NCI-H1105 treated with DMSO at 0.1 percent for 48 hours (cell line): ENCODE measurements at places on chromosomes 13 and 19.
A peak's percentile ranks its signal among the peaks of the same experiment; 100 is the strongest.

- DNase-seq, result no peak
These were observed 437.7 kb downstream of the TSHZ3 start for GRCh38 chr19:30911491-30911890.

GRCh38 chr19:16104722-16105121 lies 7.0 kb upstream of the RAB8A start:
- DNase-seq, result no peak

DNA sequence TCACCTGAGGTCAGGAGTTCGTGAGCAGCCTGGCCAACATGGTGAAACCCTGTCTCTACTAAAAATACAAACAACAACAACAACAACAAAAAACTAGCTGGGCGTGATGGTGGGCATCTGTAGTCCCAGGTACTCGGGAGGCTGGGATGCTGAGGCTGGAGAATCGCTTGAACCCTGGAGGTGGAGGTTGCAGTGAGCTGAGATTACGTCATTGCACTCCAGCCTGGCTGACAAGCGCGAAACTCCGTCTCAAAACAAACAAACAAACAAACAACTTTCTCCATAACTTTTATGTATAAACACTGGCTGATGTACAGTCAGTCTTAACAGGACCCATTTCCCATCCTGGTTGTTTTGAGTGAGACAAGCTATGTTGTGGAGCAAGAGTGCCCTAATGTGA lies 5.8 kb upstream of the CYP4F8 start:
- no peak for DNase-seq

DNA sequence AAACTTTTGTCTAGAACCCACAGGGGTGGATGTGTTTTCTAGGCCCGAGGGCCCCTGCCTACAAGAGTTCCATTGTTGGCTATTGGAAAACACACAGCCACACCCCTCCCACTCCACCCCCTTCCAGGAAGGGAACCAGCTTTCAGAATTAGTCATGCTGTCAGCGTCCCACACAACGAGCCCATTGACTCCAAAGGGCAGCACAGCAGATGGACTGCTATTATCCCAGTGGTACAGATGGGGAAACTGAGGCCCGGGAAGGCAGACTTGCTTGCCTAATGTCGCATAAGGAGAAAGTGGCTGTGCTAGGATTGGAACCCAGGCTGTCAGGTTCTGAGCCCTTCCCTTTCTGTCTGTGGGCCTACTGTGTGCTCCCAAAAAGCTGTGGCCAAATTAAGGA lies 8.1 kb upstream of the FXYD3 start:
- DNase-seq, result no peak

- no peak for DNase-seq
These were observed 34.0 kb downstream of the CEBPA start for GRCh38 chr19:33268162-33268991.

- no peak for DNase-seq
These were observed 559.0 kb downstream of the PCDH17 start for GRCh38 chr13:58190577-58190976.

DNA sequence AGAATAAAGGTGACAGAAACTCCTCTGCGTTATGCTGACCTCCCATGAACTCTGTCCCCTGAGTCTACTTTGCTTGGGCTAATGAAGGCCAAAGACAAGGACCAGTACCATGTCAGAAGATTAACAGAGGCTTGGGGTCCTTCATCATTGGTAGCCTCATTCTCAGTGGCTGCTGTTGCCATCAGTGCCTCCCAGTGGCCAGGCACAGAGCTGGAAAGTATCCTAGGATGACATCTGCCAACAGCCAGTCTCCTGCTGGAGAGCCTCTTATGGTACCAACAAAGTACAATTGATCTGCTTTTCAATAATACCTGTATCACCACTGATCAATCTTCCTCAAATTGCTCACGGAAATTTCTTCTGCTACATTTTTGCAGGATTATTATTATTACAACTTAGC lies 281.6 kb downstream of the DNAJC15 start:
- DNase-seq, result no peak

DNA sequence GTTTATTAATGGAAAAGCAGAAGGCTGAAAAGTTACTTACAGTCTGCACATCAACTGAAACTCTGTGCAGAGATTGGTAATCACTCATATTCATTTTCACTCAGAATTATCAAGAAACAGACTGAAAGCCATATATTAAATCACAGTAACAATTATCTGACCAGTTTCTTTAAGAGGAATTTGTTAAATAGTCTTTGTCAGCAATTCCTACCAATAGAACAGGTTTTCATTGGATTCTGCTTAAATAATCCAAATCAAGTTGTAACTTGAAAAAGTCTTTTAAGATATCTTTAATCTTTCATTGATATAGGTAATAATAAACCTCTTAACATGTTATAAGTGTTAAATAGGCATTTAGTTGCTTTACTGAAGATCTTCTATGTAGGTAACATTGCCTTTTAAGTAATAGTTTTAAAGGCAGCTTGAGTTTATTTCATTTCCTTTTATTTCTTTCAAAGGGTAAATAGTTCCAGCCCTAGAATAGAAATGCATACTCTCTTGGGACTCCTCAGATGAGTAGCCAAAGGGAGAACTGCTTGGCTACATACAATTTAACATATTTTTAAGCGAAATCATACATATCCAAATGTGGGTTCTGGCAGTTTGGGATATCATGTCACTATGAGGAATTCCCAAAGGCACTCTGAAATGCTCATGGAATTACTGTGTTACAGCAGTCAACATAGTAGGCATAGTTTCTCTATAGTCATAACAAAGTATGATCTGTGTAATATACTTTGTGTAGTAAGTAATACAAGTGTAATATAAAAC lies 326.0 kb upstream of the SPRY2 start:
- DNase-seq, result no peak

- DNase-seq, result peak; percentile 11
These were observed 7.7 kb upstream of the LRG1 start for GRCh38 chr19:4547303-4548237.

- no peak for DNase-seq
These were observed 29.0 kb downstream of the CARS2 start for GRCh38 chr13:110676595-110677587.

DNA sequence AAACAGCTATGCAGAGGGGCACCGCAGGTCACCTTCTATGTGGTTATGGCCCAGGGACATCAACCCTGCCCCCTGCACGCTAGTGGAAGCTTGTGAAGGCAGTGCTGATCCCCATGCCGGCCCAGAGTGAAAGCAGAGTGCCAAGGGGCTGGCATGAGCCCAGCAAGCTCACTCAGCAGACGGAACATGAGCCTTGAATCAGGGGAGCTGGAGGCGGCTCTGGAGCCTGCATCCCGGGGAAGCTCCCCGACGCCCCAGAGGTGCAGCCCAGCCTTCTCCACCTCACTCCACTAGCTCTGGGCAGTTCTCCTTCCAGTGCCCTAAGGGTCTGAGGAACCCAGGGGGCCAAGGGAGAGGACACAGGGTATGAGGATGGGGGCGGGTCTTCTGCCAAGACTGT lies 19.0 kb upstream of the ISYNA1 start:
- no peak for DNase-seq

GRCh38 chr19:58334691-58335249 lies 8.0 kb downstream of the ZSCAN22 start:
- no peak for DNase-seq

DNA sequence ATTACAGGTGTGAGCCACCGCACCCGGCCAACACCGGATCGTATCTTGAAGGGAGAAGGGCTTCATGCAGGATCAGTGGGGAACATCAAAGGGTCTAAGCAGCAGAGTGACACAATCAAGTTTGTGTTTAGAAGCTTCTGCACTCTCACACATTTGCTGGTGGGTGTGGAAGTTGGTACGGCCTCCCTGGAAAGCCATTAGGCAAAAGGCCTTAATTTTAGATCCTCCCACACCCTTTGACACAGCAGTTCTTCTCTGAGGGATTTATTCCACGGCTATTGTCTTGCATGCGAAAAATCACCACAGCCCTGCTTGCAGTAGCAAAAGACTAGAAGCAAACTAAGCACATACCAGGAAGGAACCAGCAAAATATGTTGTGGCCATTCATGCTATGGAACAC lies 18.3 kb upstream of the SLC1A5 start:
- DNase-seq, result no peak

GRCh38 chr19:34335914-34336313 lies 29.1 kb upstream of the GPI start:
- DNase-seq, result no peak

DNA sequence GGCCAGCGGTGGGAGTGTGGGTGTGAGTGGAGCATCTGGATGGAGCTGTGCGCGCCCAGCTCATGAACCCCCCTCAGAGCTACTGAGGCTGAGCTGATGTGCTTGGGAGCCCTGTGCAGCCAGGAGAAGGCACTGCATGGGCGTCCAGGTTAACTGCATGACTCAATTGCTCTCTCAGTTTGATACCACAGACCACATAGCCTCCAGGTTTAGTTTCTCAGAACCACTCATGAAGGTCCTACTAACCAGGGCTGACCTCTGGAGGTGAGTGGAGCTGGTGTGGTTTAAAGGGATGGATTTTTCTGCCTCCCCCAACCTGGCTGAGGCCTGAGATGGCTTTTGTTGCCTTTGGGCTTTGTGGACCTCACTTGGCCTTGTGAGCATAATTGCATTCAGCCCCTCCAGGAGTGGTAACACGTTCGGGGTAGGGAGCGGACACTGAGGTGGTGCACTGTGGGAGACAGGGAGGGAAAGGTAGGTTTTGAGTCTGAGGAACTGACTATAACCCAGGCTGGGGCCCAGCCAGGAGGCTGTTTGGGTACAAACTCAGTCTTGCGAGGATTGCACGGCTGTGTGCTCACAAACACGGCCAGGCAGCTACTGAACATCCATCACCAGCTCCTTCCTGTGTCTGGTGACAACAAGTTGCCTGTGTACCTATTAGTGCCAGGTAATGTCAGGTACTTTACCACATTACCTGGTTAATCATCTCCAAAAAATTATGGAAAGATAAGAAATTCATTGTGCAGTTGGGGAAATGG lies 97.5 kb downstream of the RGCC start:
- DNase-seq, result no peak

- no peak for DNase-seq
These were observed 278.6 kb upstream of the EDNRB start for GRCh38 chr13:78197231-78197630.

DNA sequence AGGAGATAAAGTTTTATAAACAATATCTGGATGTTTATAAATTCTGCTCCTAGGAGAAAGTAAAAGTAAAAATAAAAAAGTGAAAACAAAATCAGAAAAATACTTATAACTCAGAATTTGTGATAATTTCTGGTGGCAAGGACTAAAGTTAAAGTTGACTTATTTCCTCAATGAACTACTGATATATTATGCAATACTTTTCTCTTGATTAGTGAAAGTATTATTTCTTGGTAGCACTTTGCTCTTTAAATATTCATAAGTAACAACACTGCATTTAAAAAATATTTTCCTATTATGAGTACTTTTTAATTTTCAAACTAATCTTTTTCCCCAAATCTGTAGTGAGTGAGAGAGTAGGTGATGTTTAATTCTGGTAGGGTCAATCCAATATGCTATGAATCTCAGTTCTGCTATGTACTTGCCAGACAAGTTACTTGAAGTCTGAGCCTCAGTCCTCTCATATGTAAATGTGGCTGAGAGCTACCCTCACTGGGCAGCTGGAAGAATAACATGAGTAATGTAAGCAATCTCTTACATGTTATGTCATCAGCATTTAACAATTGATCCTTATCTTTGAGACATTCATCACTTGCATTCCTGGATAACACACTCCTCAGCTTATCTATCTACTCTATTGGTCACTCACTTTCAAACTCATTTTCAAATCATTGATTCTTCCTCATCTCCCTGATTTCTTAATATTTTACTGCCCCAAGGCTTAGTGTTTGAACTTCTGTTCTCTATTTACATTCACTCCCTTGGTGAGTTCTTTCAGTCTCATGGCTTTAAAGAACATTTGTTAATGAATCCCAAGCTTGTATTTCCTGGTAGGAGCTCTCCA lies 239.0 kb downstream of the RGCC start:
- DNase-seq, result no peak

DNA sequence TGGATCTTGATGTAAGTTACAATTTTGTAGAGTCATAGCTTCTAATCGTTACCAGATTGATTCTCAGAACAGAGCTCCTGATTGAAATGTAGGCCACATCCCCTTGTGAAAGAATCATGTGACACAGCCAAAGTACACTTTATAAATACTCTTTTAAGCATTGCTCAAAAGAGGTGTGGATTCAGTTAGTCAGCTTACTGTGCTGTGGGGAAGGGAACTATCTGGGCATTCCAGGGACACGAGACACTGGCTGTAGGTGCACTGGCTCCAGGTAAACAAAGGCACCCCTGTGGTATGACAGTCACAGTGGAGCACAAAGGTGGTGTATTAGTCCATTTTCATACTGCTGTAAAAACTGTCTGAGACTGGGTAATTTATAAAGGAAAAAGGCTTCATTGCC lies 222.8 kb downstream of the LIG4 start:
- no peak for DNase-seq

GRCh38 chr13:112175162-112176075 lies 108.5 kb downstream of the SOX1 start:
- no peak for DNase-seq

DNA sequence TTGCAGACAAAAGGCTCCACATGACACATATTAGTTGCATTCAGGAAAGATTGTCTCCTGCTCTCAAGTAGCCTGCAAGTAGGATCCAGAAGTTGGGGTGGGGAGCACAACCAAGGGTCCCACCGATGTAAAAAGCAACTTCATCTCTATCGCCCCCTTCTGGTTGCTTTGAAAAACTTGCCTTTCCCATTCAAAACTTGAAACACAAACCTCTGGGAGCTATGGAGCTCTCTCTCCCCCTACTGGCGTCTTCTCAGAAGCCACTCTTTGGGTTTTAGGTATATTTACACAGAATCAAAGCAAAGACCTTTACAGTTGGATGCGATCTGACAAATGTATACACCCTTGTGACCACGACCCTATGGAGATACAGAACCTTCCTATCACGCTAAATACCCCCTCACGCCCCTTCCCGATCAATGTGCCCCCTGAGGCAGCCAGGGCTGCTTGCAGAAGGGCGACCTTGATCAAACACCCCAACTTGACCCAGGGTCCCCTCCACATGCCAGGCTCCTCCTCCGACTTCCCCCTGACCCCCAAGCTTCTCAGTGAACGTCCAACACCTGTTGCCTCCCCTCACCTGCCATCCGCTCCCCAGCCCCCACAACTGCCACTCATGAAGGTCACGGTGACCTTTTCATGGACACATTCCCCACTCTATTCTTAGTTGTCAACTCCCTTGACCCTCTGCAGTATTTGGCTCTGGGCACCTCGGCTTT lies 10.1 kb downstream of the NOSIP start:
- DNase-seq, result peak; percentile 86

GRCh38 chr13:42649141-42649540 lies 75.2 kb downstream of the TNFSF11 start:
- DNase-seq, result no peak

DNA sequence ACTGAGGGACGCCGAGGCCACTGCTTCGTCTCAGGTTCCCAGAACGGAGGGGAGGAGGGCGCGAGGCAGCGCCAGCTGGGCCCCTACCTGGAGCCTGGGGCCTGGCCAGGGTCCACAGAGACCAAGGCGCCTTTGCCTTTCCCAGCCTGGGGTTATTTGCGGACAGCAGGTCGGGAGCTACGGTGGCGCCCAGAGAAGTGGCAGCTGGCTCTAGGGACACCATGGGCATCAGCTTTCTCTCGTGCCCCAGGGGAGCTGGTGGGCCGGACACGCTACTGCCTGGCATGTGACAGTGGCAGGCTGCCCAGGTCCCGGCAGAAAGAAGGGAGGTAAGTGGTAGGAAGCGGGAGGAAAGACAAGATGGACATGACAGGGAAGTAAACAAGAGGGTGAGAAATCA lies 19.0 kb downstream of the AKT2 start:
- no peak for DNase-seq

- DNase-seq, result no peak
These were observed 53.6 kb downstream of the FAM216B start for GRCh38 chr13:42834946-42835345.
